ENCODE measurements at places on chromosomes 13 and 19.
A peak's percentile ranks its signal among the peaks of the same experiment; 100 is the strongest.

GRCh38 chr19:16861834-16862233 lies 27.0 kb upstream of the F2RL3 start:
- no peak for DNase-seq

DNA sequence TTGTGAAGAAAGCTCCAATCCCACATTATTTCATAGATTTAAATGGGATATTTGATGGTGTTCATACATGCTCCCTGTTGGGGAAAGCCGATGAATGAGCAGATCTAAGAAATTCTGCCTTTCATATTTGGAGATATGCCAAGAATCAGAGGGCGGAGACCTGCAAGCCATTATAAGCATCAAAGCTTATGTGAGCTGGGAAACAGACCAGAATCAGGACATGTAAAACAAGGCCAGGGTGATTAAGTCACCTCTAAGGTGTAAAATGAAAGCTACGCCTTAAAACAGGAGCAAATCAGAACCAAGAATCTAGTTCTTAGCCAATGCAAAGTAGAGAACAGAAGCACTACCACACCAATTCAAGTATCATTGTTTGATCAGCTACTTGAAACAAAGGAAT lies 392.4 kb downstream of the DCT start:
- no peak for DNase-seq

GRCh38 chr13:46378411-46378810 lies 8.6 kb downstream of the RUBCNL start:
- no peak for DNase-seq

DNA sequence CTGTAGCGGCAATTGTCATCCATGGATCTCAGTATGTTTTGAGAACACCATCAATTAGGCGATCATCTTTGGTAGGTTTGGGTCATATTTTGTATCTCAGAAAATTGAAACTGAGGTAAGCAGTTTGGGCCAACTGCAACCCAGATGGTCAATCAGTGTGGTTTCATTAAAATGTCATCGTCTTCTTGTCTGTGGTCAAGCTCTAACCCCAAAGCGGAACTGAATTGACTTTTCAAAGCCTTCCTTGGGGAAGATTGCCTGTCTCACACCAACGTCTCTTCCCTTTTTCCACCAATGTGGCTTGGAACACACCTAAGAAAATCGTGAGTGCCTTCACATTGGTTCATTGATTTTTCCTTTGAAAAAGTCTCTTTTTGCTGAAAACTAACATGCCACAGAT lies 56.3 kb upstream of the UBAC2 start:
- no peak for DNase-seq

- peak; percentile 72 for DNase-seq
Observed at GRCh38 chr13:98581971-98582702, 5.2 kb upstream of the STK24 start.

DNA sequence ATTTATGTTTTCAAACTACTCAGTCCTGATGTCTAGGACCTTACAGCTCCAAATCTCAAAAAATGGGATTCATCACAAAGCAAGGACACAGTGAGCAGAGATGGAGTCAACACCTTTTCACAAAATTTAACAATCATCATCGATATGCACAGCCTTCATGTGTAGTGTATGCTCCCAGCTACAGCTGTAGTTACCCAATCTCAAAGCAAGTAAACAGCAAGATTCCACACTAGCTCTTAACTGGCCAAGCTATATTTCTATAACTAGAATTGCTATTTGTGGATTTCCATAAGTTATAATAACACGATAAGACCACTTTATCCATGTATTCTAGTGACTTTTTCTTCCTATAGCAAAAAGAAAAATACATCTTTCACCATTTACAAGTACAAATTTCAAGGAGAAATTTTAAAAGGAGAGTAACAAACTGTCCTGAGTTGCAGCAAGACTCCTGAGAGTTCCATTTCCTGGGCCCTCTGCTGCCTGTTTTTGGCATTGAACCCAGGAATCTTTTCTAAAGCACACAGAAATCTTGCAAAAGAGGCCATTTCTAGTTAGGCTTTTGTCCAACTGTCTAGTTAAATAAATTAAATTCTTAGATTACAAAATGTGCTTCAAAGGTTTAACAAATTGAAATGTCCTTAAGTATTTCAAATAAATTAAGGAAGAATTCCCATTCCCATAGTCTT lies 460.6 kb downstream of the FGF14 start:
- peak; percentile 27 for DNase-seq

- DNase-seq, result no peak
Observed at GRCh38 chr13:30134578-30134977, 172.8 kb downstream of the KATNAL1 start.

DNA sequence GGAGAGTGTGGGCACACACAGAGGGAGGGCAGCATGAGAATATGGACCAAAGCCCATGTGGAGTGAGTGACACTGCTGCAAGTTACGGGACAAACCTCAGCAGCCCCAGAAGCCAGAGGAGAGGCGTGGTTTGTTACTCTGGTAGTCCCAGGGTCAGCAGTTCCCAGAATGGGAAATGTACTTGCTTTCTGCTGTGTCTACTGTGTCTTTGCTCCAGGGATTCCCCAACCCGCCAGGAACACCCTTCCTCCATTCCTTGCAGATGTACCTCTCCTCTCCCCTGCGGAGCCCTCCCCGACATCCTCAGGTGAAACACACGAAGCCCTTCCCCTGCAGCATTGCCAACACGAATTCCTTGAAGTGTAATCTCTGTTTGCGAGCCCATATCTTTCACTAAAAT lies 47.2 kb downstream of the MYO16 start:
- no peak for DNase-seq

GRCh38 chr19:8566855-8567254 lies 10.4 kb downstream of the MYO1F start:
- DNase-seq, result no peak

DNA sequence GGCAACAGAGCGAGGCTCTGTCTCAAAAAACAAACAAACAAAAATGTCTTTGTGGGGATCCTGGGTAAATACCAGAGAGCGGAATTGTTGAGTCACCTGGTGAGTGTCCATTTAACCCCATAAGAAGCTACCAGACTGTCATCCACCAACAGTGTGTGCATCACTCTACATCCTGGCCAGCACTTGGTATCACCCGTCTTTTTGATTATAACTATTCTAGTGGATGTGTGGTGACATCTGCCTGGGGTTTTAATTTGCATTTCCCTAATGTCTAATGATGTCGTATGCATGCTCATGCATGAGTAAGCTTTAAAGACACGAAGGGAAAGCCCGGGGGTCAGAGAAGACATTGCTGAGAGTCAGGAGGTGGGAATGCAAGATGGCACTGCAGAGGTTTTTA lies 126.7 kb upstream of the MRI1 start:
- no peak for DNase-seq

DNA sequence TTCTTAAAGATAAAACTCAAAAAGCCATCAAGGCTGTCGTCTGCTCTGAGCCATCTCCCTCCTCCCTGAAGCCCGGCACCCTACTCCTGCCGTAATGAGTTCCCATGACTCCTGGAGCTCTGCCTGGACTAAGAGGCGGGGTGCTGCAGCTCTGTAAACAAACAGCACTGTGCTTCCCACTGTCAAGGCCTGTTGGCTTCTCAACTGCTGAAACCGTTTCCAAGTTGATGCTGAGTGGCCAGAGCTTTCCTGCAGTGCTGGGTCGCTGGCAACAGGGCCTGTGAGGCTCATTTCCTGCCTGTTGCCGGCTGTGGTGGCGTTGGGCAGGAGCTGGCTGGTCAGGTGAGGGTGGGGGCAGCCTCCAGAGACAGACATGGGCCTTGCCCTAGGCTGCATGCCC lies 26.7 kb upstream of the ISYNA1 start:
- DNase-seq, result peak; percentile 91

- DNase-seq, result no peak
Observed at GRCh38 chr19:1286487-1287353, 1.0 kb downstream of the EFNA2 start.

- DNase-seq, result no peak
Observed at GRCh38 chr19:40995355-40995754, 4.3 kb downstream of the CYP2B6 start.

GRCh38 chr13:47858042-47859025 lies 142.7 kb downstream of the SUCLA2 start:
- DNase-seq, result peak; percentile 57

- no peak for DNase-seq
Observed at GRCh38 chr13:27395007-27395510, 29.4 kb upstream of the GTF3A start.

DNA sequence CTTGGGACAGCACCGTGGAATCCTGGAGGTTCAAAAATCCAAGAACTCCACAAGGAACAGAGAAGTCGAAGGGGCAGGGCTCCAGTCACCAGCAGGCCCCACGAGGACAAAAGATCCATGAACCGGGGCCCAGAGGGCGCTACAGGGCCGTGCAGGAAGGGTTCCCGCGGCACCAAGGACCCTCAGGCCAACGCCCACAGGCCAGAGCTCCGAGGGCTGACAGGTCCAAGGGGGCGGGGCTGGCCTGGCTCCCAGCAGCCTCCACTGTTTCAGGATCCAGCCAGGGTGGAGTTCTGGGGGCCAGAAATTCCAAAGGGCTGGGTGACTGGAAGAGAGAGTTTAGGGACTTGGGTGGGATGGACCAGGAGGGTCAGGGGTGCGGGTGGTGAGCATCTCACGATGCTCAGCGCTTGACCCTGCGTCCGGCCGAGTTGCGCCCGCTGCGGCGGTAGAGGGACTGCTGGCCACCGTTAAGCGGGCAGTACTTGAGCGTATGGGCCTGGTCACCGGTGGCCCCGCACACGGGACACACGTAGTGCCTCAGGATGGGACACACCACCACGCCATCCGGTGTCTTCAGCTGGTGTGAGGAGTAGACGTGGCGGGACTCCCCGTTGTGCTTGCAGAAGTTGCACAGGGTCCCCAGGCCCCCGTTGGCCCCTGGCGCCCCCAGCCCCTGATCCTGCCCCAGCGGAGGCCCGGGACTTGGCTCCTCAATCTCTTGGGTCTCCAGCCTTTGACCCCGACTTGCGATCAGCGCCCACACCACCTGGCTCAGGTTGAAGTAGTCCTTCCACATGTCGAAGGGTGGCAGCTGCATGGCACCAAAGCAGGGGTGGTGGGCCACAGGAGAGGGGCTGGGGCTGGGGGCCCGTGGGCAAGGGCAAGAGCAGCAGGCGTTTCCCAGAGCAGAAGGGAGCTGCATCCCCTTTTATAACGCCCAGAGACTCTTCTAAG lies at the start of gene NANOS2:
TSS of gene NANOS2 (minus strand) at position 905 of the 957 bp plus-strand sequence. CDS start at position 820, 85 bp downstream.
- DNase-seq, result no peak

DNA sequence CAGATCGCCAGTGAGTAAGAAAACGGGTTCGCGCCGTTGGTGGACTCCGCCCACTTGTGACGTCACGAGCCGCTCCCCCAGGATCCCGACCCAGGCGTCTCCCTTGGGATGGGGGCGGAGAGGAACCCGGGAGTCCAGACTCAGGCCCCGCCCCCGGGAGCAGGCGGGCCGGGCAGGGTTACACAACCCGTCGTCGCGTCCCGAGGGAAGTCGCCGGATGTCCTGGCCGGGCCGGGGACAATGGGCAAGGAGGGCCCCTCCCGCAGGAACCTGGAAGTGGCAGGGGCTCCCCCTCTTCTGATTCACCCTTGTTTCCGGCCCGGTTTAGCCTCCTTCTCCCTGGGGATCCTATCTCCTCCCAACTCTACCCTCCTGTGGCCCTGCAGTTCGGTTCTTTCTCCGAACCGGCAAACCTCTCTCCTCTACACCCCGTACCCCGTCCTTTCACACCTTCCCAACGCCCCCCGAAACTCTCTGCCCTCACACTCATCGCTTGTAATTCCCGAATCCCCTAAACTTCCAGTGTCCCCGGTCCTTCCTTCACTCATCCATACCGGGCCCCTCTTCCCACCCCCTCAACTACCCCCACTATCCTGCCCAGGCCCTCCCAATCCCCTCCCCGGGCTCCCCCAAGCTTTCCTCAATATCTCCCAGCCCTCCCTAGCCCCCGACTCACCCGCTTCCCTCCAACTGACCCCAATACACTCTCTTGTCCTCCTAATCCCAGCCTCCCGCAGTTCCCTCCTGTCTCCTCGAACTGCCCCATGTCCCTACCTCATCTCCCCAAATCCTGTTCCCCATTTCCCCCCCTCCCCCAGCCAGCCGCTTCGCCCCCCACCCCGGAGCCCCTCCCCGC lies 20.0 kb upstream of the ERCC1 start:
- peak; percentile 85 for DNase-seq

- peak; percentile 16 for DNase-seq
Observed at GRCh38 chr13:101845245-101846020, 393.0 kb downstream of the ITGBL1 start.

- peak; percentile 85 for DNase-seq
Observed at GRCh38 chr13:72290962-72291681, 424.1 kb upstream of the DACH1 start.

GRCh38 chr19:15524781-15525180 lies 16.5 kb downstream of the CYP4F22 start:
- no peak for DNase-seq

GRCh38 chr19:30710721-30711120 lies 338.5 kb downstream of the ZNF536 start:
- DNase-seq, result no peak

- no peak for DNase-seq
Observed at GRCh38 chr13:40624383-40624782, 42.1 kb downstream of the FOXO1 start.

GRCh38 chr19:55625004-55625326 lies 599 bp upstream of the ZNF784 start:
- DNase-seq, result no peak

DNA sequence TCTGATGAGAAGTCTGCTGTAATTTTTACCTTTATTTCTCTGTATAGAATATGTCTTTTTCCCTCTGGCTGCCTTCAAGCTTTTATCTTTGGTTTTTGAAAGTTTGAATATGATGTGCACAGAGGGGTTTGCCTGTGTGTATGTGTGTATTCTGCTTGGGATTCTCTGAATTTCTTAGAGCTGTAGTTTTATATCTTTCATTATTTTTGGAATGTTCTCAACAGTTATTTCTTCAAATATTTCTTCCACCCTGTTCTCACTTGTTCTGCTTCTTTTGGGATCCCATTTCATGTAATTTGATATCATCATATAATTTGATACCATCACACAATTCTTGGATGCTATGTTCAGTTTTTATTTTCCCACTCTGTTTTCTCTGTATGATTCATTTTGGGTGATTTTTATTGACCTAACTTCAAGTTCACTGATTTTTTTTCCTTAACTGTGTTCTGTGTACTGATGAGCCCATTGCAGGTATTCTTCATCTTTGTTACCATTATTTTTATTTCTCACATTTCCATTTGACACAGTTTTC lies 7.5 kb downstream of the COG3 start:
- peak; percentile 58 for DNase-seq

GRCh38 chr13:58574791-58575190 lies 943.2 kb downstream of the PCDH17 start:
- DNase-seq, result no peak

DNA sequence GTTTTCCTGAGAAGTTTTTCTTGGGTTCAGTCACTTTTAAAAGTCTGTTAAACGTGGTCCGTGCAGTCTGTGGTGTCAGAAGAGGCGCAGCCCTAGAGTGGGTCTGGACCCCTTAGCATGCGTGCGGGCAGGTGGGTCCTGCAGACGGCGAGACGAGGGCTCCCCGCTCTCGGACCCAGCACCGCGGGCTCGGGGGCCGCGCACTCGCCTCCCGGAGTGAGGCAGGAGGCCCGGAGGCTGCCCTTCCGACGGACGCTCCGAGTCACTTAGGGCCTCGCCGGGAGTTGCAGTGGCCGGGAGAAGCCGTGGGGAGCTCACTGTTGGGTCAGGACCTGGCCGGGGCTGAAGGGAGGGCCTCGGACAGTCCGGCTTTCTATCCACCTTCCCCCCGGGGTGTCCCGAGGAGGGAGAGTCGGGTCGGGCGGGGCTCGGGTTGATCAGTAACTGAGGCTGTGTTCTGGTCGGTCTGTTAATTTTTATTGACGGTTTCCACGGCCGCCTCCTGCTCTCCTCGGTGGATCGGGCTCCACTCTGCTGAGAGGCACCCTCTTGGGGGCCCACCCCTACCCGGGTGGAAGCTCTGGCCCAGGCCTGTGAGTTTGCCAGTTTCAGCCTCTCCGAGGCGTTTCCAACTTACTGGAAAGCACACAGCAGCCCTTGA lies 1.3 kb downstream of the PTBP1 start:
- DNase-seq, result no peak

GRCh38 chr13:21371011-21371410 lies 88.1 kb downstream of the ZDHHC20 start:
- peak; percentile 22 for DNase-seq
